Chondrocyte (in vitro differentiated cells): ENCODE measurements at places on chromosomes 2 and 18. TPM values are rescaled to one million over a fixed set of nuclear protein-coding genes. Genes with fewer than 3 reads are reported as not detected.
A peak's percentile ranks its signal among the peaks of the same experiment; 100 is the strongest.

- H3K4me3 ChIP-seq = no peak overlapping the region
- H3K4me1 ChIP-seq = no peaks in the 10 kb centered on the region
- H3K27ac ChIP-seq = no peak overlapping the region
- H3K27me3 ChIP-seq = peaks cover 1% of the 10 kb centered on the region
These were observed 1102.1 kb upstream of the KLHL29 start for GRCh38 chr2:22282916-22283315.

GRCh38 chr2:227870710-227871374 is 589 bp upstream of the DAW1 start:
- peak overlapping the region; percentile 52 for H3K27ac ChIP-seq
- no peak for DNase-seq

GRCh38 chr18:32831781-32832180 is 59.0 kb upstream of the KLHL14 start:
- H3K27ac ChIP-seq = no peak overlapping the region
- no peak for DNase-seq
- H3K4me3 ChIP-seq = no peak overlapping the region
- H3K4me1 ChIP-seq = no peaks in the 10 kb centered on the region
- H3K27me3 ChIP-seq = peaks cover 13% of the 10 kb centered on the region

DNA sequence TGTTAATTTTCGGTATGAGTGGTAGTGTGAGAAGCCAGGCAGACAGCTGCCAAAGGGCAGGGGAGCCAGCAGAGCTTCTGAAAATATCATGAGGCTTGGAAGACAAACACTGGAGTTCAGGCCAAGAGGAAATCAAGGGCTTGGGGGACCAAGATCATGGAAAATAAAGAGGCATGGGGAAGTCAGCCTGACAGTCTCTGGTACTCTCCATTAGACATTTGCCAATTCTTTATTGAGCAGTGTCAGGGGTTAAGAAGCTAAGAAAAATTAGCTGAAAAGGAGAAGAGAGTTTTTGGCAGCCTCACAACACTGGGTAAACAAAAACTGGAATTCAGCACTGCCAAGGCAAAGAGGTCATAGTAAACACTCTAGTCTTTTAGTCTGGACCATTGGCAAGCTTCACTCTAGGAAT is 612.7 kb downstream of the EPHA4 start:
- no peak for DNase-seq
- no peaks in the 10 kb centered on the region for H3K36me3 ChIP-seq
- peaks cover 32% of the 10 kb centered on the region for H3K4me1 ChIP-seq
- H3K27ac ChIP-seq = peak overlapping the region; percentile 71
- no peak overlapping the region for H3K4me3 ChIP-seq

- H3K4me1 ChIP-seq = no peaks in the 10 kb centered on the region
- H3K36me3 ChIP-seq = peaks cover 15% of the 10 kb centered on the region
- no peak for DNase-seq
- no peak overlapping the region for H3K4me3 ChIP-seq
- no peaks in the 10 kb centered on the region for H3K27me3 ChIP-seq
These were observed 50.9 kb downstream of the ADNP2 start for GRCh38 chr18:80159713-80160636.

Gene SALL3
- total RNA-seq = not detected in 3 replicates
